Nephron progenitor cell (in vitro differentiated cells): ENCODE measurements at places on chromosomes 13 and 19.

- DNase-seq: no peak
These were observed 254.6 kb downstream of the SPRY2 start for GRCh38 chr13:80086304-80086721.

DNA sequence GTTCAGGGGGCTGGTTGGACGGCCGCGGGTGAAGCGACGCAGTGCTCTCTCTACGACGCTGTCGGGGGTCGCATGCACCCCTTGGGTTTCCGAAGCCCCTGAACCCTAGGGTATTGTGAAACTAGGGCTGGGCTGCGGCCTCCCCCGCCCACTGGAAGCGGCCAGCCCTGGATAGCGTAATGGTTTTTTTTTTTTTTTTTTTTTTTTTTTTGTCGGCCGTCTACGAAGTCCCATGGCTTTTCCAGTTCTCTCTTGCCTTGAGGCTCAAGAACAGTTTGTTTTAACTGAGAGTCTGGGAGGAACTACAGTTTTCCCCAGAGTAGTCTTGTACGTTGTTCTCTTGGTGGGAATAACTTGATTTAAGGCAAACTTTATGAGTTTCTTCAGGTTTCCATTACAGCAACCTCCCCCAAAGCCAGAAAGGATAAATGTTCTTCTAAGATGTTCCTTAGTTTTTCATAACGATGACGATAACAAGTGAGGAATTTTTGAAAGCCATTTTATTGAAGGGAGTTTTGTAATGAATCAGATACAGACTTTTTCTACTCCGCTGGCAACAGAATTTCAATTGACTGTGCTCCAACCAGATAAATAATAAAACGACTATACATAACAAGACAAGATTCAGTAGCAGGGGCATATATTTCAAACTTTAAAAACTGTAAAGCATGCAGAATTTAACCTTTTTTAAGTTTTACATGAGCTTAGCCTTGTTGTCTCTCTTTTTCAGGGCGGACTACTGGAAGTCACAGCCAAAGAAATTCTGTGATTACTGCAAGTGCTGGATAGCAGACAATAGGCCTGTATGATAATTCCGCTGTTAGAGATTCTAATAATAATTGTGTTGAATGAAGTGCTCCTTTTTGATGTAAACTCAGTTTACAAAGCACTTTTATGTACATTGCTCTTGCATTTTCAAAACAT is 867 bp downstream of the WBP4 start:
- no peak for DNase-seq

GRCh38 chr19:6044056-6044805 is 66.1 kb downstream of the RFX2 start:
- no peak for DNase-seq

GRCh38 chr19:48896191-48896720 is 2.3 kb downstream of the TULP2 start:
- DNase-seq: peak; percentile 78

GRCh38 chr13:40082639-40083038 is 427.2 kb downstream of the COG6 start:
- no peak for DNase-seq

DNA sequence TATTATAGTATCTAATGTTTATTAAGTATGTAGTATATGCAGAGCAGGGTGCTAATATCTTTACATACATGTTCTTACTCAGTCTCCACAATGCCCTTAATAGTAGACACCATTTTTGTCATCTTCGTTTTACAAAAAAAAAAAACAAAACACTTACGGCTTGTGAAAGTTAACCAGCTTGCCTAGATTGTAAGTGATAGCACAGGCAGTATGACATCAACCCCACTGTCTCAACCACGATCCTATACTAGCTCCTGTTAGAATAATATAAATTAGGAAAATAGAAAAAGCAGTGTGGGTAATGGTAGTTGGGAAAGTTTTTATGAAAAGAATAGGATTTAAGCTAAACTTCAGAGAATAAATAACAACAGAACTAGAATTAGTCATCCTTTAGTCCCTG is 34.3 kb downstream of the MICU2 start:
- DNase-seq: no peak
